SK-N-SH (cell line): ENCODE measurements at places on chromosomes 1 and 21.
A peak's percentile ranks its signal among the peaks of the same experiment; 100 is the strongest.

GRCh38 chr1:92444351-92444750 lies 42.4 kb downstream of the GFI1 start:
- DNase-seq, result no peak

DNA sequence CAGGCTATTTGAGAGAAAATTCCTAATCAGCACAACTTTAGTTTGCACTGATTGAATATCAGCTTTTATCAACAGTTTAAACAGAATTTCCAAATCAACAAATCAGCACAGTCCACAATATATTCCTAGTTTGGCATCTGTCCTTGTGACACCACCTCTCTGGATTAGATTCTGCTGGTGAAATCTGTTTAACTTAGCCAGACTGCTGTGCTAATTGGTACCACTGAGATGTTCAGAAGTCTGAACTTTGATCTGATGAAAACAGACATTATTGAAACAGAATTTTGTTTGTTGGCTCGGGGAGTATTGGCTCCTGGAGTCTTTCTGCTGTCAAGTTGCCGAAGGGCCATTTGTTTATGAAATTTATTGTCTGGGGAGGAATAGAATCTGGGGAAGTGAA lies 17.0 kb upstream of the NGF start:
- peak; percentile 48 for DNase-seq

DNA sequence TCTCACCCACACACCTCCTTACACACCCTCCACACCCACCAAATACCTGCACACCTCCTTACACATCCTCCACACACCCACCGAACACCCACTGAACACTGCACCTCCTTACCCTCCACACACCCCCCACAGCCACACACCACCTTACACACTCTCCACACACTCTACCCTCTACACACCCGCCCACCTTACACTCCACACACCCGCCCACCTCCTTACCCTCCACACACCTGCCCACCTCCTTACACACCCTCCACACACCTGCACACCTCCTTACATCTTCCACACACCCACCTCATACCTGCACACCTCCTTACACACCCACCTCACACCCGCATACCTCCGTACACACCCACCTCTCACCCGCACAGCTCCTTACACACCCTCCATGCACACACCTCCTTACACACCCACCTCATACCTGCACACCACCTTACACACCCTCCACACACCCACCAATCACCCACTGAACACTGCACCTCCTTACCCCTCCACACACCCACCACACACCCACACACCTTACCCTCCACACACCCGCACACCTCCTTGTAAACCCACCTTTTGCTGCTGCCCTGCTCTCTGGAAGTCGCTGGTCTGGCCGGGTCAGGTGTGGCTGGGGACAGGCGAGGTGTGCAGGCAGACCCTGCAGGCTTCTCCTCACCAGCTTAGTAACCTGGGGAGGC lies 38.5 kb downstream of the COQ8A start:
- DNase-seq, result no peak

DNA sequence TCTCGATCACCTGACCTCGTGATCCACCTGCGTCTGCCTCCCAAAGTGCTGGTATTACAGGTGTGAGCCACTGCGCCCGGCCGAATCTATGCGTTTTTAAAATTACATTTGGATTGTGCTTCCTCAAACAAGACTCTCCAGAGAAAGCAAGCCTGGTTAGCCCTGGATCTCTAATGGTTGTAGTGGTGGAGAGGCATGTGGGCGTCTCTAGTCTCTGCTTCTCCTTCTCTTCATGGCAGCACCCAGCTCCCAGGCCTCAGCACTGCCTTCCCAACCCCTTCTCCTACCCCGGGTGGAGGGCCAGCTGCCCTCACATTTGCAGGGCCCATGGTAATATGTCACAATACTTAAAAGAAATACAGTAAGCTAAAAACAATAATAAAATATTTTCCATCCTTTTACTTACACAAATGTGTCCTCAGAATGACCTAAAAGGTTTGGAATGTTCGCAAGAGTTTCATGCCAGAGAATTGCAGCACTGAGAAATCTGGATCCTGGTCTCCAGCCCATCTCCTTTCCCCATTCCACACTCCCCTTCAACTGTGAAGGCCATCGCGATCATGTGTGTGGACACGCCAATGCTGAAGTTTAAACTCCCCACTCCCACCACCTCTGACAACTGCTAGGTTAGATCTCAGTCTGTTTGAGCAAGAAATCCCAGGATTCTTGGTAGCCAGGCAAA lies 7.0 kb downstream of the OR14I1 start:
- DNase-seq, result no peak

GRCh38 chr1:64171246-64171645 lies 32.2 kb upstream of the UBE2U start:
- no peak for DNase-seq

DNA sequence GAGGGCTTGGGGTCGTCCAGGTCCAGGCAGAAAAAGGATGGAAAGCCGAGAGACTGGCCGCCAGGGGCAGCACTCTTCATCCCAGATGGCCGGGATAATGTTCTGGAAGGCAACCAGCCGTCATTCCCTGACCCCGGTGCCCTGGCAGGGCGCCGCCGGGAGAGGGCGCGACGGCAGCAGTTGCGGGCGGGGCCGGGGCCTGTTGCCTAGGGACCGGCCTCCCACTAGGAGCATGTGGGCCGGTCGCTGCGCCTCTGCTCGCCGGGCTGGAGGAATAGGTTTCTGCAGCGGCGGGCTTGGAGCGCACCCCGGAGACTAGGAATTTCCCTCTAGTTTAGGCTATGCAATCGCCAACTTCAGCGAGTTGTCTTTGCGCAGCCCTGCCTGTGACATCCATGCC lies 11.0 kb downstream of the DMRTB1 start:
- DNase-seq, result no peak

- no peak for DNase-seq
Observed at GRCh38 chr1:228353601-228354371, 52.8 kb downstream of the TRIM11 start.

DNA sequence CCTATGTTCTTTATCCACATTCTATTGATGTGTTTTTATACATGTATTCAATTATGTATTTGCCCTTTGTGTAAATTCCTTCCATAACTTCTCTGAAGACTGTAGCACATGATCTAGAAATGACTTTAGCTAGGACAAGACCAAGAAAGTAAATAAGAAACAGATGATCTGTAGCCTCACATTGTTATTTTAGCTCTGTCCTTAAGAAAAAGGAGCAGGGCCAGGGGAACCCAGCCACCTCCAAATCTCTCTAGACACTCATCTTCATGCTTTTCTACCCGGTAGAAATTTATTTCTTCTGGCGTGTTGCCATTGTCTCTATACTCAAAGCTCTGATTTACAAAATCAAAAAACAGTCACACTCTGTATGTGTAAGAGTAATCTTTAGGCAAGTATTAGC lies 27.1 kb downstream of the CDC7 start:
- no peak for DNase-seq

DNA sequence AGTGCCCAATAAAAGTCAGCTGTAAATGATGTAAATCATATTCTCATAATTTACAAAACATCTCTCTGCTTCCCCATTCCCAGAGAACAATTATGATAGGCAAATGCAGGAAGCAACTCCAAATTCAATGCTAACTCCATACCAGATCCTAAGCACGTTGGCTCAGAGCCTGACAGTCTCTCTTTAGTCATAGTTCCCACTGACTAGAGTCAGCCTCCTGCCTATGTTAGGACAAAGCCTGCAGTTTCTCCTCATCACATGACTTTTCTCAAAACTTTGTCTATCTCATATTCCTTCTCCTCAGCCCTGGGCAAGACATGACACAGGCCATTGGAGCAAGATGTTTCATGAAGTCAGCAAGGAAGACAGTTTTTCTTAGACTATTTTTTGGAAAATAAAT lies 101.5 kb upstream of the COL24A1 start:
- DNase-seq, result no peak

GRCh38 chr1:109996476-109996875 lies 11.9 kb downstream of the AHCYL1 start:
- no peak for DNase-seq

DNA sequence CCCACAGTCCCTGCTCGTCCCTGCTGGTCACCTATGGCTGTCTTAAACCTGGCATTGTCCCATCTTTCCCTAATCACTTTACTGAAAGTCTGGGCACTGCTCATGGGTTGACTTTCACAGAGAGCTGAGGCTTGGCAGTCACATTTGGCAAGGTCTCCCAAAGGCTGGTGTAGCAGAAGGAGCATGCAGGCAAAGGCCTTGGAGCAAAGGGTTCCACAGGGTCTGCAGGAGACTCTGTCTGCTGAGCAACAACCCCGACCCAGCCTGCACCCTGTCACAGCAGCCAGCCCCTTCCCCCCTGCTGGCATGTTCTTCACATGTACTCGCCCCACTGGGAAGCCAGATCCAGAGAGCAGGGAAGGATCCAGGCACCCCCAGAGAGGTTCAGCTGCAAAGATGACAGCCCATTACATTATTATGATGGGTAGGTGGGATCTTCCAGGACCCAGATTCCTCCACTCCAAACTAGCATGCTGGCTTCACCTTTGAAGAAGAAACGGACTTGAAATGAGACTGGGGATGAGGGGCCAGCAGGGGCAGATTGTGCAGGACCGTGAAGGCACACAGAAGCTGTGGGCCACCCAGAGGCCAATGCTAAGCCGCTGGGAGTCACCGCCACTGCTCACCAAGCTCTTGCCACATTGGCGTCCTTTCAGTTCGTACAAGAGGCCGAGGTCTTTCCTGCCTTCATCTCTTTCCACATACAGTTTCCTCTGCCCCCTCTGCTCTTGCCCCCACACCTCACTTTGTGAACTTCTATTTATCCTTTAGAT lies 14.2 kb upstream of the TMEM125 start:
- DNase-seq, result no peak

DNA sequence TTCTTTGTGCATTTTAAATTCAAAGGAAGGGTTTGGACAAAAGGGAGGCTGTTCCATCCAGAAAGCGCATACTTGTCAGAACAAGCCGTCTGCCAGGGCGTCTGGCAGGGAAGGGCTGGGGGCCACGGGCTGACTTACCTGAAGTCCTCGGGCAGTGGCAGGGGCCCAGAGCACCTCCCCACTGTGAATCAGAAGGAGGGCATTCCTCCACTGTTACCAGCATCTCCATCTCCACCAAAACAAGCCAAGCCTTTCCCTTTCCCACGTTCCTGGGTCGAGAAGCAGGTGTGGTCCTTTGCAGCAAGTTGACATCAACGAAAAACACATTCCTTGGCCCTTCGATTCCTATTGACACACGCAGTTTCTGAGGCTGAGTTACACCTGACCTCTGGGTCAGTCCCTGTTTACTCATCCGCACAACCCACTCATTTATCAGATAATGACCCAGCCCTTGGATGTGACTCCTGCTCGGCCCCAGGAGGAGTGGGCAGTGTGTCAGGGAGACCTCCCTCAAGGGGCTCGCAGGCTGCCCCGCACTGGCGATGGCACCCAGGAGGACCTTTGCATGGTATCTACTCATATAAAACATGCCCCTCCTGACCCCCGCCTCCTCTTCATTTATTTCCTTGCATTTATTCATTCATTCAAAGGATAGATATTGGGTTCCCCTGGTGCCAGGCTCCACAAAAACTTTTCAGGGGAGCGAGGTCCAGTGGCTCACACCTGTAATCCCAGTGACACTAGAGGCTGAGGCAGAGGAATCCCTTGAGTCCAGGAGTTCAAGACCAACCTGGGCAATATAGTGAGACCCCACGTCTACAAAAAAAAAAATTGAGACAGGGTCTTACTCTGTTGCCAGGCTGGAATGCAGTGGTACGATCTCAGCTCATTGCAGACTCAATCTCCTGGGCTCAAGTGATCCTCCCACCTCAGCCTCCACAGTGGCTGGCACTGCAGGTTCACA lies 60.2 kb downstream of the TOMM20 start:
- no peak for DNase-seq

- no peak for DNase-seq
Observed at GRCh38 chr1:119506941-119507340, at the start of gene HSD3B1. HSD3B1 (plus strand) TSS chr1:119507210; CDS start chr1:119507477, 267 bp downstream.

DNA sequence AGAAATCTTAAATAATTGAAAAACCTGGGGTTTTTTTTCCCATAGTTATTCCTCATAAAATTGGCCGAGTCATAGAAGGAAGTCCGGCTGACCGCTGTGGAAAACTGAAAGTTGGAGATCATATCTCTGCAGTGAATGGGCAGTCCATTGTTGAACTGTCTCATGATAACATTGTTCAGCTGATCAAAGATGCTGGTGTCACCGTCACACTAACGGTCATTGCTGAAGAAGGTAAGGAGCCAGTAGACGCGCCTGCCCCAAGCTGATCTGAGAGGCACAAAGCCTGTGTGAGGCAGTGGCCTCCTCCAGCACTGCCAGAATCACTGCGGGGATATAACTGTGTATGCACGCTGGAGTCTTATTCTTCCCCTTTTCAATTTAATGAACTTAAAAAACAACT lies 100.3 kb downstream of the PHTF1 start:
- no peak for DNase-seq

DNA sequence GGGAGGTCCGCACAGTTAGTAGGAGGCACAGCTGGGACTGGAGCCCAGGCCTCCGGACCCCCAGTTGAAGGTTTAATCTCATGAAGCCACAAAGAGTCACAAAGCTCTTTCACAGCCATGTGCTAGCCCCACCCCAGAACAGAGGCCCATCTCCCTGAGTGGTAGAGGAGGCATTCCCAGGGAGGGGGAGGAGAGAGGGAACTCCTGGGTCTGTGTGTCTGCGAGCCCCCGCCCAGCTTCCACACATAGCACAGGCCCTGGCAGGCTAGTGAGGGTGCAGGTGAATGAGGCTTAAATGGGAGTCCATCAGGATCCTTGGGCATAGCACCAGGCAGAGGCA lies 197.8 kb downstream of the MATN1 start:
- DNase-seq, result no peak

- DNase-seq, result no peak
Observed at GRCh38 chr1:26790551-26790953, 2.8 kb downstream of the PIGV start.

DNA sequence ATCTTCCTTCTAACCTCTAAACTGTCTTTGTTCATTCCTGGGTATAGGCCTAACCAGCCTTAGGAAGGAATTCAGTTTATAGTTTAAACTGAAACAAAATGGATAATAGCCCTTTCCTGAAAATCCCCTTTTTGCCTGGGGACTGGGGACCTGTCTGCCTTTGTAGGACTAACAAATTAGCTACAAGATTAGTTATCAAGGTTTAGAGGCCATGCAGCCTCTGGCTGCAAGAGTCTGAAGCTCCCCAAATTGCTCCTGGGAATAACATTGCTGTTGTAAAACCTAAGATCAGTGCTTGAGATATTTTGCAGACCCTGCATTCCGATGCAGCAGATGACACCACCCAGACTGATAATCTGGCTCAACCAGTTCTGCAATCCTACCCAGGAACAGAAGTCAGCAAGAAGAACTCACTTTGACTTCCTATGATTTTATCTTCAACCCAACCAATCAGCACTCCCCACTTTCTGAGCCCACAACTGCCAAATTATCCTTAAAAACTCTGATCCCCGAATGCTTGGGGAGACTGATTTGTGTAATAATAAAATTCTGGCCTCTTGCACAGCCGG lies 96.6 kb upstream of the ETV3 start:
- no peak for DNase-seq

DNA sequence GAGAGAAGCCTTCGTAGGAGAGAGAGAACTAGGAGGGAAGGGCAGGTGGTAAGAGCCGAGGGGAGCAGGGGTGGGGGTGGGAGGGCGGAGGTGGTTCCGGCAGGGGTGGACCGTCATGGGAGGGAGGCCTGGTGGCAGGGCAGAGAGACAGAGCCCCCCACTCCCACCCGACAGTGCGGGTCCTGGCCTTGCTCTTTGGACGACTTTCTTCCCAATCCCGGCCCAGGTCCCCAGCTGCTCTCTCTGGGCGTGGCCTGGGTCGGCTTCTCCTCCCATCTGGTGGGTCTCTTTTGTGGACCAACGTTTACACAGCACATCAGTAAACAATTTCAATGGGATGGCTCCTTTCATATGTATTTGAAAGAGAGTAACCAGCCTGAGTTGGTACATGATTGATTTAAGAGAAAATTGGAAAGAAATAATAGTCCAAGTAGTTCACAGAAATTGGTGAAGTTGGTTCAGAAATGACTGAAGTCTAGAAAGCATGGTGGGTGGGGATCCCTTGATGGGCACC lies 56.9 kb downstream of the LDLRAD2 start:
- DNase-seq, result no peak
